ENCODE measurements at places on chromosomes 1 and 21.

- no peak for DNase-seq
Observed at GRCh38 chr1:66374561-66375111, 159.3 kb upstream of the SGIP1 start.

DNA sequence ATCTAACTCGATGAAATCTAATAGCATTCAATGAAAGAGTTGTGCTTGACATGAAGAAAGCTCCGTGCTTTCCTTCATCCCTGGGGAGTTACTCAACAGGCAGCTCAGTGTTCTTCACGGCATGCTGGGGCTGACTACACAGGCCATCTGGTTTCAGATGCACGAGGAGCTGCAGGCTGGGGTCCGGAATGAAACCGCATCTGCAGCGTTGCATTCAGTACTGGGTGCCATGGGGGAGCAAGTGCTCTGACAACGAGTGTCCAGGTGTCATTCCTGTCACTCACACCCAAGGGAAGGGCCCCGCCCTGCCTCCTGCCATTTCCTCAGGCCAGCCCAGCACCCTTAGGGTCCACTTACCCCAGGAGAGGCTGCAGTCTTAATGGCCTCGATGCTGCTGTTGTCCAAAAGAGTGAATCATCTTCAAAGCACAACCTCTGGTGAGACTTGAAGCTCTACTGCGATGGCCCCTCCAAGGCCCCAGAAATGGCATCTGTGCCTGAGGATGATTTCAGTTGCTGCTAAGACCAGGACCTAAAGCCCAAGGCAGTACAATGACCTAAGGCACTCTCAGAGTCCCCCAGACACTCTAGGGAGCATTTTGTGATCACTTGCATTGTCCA is 61.4 kb downstream of the STUM start:
- no peak for DNase-seq

GRCh38 chr1:193729429-193729828 is 543.0 kb upstream of the B3GALT2 start:
- DNase-seq: no peak

GRCh38 chr1:178379807-178380206 is 117.0 kb downstream of the CLEC20A start:
- no peak for DNase-seq

DNA sequence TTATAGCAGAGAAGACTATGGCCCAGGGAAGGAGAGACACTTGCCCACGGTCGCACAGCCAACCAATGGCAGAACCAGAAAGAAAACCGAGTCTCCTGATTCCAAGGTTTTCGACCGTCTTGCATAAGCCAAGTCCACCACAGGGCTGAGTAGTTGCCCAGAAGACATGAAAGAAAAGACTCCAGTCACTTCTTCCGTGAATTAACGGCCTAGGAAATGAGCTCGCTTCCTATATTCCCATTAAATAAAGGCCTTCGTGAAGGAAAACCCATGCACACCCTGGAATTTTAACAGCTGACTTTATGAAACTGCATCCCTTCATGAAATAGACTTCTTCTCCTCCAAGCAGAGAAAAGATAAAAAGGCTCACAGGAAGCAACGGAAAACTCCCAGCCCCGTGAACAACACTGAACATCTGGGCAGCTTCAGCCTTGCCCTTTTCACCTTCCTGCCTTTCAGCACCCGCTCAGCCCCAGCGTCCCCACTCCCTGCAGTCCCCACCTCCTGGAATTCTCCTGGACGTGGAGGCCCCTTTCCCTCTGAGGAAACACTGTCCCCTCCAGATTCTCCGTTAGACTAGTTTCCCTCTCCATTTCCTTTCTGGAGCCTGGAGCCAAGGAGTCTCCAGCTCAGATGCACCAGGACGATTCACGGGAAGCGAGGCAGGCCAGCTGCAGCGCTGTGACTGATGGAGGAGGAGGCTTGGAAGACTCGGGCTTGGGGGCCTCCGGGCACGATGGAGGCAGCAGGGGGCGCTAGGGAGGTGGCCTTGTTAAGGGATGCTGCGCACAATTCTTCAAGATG is 2.7 kb upstream of the MYOC start:
- no peak for DNase-seq

- DNase-seq: no peak
Observed at GRCh38 chr21:26966649-26967061, 233 bp downstream of the ADAMTS5 start.

GRCh38 chr1:4488018-4488417 is 166.4 kb upstream of the AJAP1 start:
- no peak for DNase-seq

DNA sequence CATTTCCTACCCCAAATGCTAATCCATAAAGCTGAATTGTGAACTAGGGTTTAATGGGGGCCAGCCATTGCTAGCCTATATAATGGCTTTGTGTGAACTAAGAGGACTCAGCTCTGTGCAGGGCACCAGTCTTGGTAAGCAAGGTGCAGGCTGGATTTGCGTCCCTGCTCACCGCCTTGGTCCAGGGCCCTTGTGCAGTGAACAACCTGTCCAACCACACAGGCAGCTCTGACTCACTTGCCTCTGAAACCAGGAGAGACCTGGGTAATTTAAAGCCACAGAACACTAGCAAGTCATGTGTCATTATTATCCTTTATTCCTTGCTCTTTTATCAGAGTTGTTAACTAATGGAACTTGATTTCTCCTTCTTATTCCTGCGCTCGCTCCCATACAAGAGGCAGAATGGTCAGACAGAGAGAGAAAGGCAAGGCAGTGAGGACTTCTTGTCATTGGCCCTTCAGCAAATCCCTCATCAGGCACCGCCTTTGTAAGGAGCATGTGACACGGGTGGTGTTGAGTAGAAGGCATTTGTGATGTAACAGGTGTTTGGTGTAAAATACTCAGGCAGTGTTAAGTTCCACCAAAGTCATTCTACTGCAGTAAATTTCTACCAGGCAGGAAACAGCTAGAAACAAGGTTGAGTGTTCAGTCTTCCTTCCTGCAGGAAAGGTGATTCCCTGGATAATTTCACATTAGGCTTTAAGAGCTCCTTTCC is 67.3 kb upstream of the OLIG2 start:
- DNase-seq: no peak

All from NCI-H1436 treated with DMSO at 0.1 percent for 48 hours (cell line).